ENCODE measurements at places on chromosomes 5 and 9.

DNA sequence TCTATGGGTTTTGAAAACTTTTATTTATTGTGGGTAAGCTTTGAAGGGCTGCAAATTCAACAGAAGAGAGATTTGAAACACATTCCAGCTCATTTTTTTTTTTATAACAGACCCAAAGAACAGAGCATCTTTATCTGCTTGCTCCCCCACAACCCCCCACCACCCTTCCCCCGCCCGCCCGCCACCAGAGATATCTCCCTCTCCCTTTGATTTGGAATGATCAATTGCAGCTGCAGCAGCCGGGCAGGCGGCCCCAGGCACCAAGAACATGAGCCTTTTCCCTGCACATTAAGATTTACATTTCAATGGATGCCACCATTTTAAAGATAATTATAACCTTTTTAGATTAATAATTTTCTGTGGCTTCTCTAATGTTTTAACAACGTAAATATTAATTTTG, 510.9 kb downstream of the ZNF608 start:
- DNase-seq: no peak

DNA sequence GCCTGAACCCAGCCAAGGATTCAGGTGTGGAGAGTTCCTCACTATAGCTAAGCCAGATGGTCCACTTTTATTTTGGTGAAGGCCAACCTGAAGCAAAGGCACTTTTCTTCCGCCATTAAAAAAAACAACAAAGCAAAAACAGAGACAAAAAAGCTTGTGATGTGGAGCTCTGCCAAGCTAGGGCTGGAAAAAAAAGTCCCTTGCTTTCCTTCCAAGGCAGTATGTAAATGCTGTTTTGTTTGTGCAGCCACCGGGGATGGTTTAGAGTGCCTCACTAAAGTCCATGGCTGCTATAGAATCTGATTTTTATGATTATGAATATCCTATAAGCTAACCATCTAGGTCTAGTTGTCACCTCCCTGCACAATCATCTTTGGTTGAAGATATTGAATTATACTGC, 14.9 kb downstream of the MEGF10 start:
- no peak for DNase-seq

DNA sequence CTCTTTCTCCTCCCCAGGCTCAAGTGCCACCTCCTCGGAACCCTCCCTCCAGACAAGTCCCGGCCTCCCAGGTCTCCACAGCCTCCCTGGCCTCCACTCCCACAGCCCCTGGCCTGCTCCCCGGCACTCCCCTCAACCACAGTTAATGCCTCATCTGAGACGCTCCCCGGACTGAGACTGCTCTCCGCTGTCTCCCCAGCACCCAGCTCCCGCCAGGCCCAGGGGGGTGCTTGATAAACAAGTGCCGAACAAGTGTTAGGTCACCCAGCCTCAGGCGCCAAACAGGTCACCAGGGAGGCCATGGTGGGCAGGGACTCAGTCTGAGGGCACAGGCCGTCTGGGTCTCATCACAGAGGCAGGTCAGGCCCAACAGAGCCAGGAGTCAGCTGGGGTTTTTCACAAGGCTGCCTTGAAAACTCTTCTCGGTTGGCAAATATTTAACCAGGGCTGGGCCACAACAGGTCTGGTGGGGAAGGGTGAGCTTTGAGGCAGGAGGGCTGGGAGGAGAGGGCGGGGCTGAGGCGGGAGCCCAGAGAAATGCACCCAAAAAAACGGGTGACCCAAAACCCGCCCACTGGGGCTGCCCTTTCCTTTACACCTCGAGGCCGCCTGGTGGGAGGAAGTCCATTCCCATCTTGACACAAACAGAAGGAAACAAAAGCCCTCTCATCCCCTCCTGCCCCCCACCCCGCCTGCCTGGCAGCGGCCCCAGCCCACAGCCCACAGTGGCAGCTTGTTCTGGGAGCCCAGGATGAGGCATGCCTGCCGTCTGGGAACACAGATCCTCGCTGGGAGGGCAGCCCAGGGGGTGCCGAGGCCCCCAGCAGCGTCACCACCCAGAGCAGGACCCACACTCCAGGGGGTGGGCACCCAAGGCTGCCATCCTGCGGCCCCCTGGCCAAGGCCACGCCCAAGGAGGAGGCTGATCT, 66.6 kb upstream of the STXBP1 start:
- peak; percentile 64 for DNase-seq

DNA sequence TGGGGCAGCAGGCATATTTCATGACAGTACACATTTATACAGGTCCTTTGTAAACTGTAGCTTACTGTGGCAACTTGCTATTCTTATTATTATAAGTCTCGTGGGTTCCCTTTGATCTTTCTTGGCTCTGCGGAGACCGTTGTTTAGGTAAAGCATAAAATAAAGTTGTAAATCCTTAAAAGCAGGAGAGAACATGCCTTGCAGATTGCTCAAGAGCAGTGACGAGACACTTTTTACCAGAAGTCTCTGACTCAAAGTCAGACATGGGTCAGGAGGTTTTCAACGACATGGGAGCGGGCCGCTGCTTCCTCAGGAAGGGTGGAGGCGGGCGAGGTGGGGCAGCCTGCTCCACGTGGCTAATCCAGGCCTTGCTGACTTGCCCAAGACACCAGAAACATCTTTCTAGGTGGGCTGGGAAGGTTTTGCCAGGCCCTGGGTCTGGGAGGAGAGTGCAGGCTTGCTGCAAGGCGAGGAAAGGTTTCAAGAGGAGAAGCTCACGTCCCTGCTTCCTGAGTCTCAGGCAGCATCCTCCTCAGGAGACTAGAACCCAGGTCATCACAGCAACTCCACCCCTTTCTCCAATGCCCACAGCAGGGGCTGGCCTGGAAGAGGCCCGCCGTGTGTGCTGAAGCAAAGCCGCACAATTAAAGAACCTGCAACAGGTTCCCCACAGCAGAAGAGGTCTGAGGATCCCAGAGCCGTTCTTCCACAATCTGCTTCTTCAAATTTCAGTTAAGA, 6.5 kb downstream of the TBC1D2 start:
- peak; percentile 97 for DNase-seq

- DNase-seq: peak; percentile 77
Measured at GRCh38 chr5:151597749-151598148, 6.6 kb upstream of the FAT2 start.

DNA sequence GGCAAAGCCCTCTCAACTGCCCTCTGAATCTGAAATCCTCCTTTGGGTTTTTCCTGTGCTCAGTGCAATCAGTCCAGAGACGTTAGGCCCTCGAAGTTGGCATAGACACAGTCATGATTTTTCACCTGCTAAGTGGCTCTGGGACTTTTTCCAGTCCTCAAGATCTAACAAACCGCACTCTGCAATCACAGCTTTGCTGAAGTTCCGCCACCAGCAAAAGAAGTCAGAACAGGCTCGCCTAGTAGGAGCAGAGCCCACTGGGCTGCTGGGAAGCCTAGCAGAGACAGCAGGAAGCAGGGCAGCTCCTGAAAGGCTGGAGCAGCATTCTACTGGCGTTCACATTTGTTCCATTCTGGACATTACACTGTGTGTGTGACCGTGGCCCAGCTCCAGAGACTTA, 222.8 kb upstream of the KIF2A start:
- DNase-seq: no peak

- DNase-seq: no peak
Measured at GRCh38 chr5:173003360-173003759, 19.8 kb downstream of the ATP6V0E1 start.

- no peak for DNase-seq
Measured at GRCh38 chr5:118628660-118629354, 359.5 kb downstream of the DTWD2 start.

DNA sequence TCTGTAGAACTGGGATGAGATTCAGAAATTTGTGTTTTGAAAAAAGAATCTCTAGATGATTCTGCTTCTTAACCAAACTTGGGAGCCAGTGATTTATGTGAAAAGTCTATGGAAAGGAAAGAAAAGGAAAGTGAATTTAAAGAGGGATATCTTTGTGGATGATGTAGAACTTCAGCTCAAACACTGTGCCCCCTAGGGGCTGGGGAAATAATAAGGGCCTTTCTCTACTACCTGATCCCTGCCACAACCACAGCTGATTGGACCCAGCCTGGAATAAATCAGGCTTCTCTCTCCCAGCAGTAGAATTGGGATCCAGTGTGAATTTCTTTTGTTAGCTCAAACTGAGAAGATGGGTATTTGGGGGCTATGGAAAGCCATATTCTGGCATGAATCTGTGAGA, 155.0 kb downstream of the PRELID2 start:
- DNase-seq: no peak

DNA sequence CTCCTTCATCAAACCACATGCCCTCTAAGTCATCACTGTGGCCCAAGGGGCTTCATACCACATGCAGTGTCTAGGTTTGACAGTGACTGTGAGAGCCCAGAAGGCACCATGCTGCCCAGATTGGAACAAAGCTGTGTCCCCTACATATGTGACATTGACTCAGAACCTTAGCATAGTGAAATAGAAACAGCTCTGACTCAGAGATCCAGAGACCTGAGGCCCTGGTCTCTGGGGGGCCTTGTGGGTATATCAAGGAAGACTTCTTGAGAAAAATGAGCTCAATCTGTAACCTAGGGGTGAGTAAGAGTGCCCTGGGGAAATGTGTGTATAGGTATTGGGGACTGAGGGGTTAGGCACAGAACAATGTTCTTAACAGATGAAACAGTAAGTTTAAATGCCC, 7.1 kb upstream of the ENTREP1 start:
- DNase-seq: no peak

DNA sequence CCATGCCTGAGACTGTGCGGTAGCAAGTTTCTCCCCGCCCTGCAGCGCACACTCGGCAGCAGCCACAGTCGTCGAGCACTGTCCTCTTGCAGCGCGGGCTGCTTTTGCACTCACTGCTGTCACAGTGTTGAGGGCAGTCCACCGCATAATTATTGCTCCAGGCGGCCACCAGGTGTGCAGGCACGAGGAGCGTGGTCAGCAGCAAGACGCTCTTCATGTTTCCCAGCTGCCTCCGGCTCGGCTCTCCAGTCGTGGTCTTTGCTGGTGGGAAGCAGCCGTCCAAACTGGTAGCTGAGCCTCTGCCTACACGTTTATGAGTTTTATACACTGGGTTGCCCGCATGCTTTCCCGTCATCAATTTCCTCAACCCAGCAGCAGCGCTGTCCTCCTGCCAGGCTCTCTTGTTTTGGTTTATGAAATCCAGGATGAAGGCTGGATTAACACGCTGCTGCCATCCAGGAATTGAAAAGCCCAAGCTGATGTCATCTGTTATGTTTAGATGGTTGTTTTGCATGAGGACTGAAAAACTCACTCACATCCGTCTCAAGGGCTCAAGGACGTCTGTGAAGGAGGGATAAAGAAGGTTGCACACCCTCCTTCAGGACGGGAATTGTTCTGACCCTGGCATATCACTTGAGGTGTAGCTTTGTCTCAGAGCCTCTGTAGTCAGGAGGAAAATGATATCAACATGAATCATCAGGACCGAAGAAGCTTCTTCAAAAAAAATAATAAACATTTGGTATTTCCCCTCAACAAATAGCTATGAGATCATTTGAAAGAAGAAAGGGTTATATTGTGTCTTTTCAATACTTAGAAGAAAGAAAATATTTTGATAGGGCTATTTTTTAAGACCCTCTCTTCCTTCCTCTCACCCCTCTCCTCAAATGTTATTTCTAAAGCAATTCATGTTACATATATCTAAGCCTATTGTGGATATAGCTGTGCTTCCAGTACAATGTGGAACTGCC, at the start of gene ESM1:
ESM1 (minus strand) TSS at position 293 of the 968 bp plus-strand sequence; CDS start at position 217, 76 bp downstream.
- no peak for DNase-seq

DNA sequence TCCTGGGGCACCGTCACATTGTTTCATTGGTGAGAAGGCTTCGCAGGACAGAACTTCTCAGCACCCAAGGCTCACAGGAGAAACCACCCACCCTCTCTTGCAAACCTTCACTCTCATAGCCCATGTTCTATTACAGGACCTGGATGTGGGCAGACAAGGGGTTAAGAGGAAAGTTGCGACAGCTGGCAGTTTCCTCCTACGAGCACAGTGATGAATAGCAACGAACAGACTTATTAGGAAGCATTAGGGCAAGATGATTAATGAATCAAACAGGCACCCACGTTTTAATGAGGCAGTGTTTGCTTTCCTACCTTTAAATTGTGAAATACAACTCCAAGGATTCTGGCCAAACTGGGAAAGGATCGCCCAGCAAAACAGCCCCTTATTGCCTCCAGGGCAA, 339.3 kb downstream of the DRD1 start:
- DNase-seq: no peak

- DNase-seq: no peak
Measured at GRCh38 chr5:179176571-179177230, 116.5 kb downstream of the ZNF354C start.

- no peak for DNase-seq
Measured at GRCh38 chr9:100083448-100084127, 15.2 kb downstream of the ERP44 start.

DNA sequence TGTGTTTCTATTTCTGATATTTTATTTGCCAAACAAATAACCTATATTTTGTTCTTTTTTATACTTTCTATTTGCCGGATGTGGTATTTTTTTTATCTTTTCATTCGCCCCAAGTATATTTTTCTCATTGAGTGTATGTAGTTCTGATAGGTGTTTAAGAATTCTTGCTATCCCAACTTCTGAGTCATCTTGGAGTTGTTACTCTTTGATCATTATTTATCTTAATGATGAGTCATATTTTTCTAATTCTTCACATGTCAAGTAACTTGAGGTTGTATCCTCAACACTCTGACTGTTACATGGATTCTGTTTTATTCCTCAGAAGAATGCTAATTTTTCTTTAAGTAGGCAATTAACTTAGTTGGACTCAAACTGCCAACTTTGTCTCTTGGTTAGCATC, 498.1 kb downstream of the TLE1 start:
- DNase-seq: no peak

GRCh38 chr5:2131826-2132496, 249.2 kb upstream of the IRX4 start:
- no peak for DNase-seq

DNA sequence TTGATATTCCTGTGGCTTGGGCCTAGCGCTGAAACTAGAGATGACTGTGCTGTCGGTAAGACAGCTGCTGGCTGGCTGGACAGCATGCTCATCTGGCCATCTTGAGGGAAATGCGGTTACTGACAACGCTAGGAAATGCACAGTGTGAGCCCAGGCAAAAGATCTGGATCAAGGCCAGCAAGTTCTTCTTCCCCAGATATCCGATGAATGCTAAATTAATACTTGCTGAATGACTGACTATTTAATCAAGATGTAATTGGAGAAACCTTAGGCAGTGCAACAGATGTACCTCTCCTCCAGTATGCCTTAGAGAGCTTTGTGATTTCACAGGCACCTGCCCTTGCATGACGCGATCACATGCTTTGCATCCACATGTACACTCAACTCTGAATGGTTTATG, 659.1 kb downstream of the EFNA5 start:
- no peak for DNase-seq

DNA sequence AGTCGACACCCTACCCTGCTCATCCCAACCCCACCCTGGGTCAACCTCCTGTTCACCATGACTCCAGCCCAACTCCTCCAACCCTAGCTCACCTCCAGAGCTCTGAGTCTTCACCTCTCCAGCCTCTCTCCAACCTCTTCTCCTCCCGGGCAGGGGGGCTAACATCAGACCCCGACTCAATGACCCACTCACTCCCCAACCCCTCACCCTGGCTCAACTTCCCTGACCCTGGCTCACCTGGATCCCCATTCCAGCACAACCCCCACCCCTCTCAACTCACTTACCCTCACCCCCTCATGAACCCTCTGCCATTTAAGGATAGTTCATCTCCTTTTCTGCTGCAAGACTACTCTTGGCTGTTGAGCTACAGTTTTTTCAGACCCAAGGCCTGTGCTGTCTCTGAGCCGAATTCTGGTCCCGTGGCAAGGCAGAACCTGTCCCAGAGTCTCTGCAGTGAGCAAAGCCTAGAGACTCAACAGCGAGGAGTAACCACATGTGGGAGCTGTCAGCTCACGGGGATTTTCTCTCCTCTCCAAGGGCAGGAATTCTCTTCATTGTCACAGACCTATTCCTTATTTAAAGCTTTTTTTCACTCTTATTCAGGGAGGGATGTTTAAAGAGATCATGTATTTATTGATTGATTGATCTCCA, 29.8 kb downstream of the ANKRD33B start:
- no peak for DNase-seq
